Thoracic aorta (tissue), 2 donors: ENCODE measurements at places on chromosomes 2 and 18.
A peak's percentile ranks its signal among the peaks of the same experiment; 100 is the strongest.

DNA sequence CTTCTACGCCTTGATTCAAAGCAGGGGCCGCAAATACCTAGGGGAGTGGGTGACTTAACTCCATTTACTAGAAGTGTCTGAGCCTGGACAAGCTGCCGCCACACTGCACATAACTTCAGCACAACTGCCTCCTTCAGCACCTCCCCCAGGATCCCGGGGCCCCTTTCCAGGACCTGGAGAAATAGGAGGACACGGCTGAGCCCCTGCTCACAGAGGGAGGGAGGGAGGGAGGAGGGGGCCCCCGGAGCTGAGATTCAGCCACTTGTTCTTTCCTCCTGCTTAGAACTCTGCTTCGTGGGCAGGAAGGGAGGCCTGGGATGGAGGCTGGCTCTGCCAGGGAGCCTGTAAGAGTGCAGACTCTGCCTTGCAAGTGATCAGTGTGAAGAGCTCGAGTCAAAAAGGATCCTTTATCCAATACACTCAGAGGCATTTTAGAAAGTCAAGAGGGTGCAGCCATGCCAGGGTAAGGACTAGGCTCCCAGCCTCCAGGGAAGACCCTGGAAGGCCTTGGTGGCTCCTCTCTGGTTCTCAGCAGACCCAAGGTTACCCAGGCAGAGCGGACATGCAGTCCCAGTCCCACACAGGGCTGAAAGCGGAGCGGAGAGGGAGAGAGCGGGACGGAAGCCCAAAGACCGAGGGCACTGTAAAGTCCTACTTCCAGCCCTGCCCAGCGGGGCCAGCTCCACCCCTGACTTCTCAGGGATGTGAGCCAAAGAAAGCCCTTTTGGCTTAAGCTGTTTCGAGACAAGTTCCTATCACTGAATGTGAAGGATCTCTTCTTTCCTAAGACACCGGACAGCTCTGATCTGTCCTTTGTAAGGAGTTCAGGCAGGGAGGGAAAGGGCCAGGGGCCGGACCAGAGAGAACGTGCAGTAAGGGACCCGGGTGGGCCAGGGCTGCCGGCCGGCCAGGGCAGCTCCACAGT is 8.6 kb upstream of the ARMC9 start:
- DNase-seq: peak; percentile 52

GRCh38 chr2:159557437-159558034 is 58.8 kb downstream of the BAZ2B start:
- DNase-seq: no peak

GRCh38 chr18:9765501-9765900 is 57.4 kb downstream of the RAB31 start:
- no peak for DNase-seq

DNA sequence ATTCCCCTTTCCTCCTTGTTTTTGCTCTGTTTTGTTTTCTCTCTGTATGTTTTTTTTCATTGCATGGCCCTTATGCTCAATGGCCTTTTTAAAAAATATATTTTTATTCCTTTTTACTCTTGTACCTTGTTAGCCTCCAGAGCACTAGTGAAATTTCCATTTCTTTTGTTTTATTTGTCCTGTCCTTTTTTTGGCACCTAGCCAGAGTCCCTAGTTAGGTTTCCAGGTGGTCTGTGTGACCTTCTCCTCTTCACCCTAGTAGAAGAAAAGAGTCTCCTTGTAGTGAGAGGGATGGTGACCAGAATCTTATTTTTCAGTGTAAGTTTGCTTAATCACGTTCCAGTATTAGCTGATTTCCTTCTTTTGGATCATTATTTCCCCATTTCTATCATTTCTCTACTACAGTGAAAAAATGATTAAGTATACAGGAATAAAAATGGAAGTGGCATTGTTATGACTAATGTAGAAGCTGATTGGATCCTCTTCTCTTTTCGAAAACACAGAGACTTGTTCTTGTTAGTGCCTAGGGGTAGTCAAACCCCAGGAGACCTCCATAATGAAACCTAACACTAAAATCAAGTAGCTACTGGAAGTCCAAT is 65.9 kb downstream of the NBEAL1 start:
- DNase-seq: no peak

DNA sequence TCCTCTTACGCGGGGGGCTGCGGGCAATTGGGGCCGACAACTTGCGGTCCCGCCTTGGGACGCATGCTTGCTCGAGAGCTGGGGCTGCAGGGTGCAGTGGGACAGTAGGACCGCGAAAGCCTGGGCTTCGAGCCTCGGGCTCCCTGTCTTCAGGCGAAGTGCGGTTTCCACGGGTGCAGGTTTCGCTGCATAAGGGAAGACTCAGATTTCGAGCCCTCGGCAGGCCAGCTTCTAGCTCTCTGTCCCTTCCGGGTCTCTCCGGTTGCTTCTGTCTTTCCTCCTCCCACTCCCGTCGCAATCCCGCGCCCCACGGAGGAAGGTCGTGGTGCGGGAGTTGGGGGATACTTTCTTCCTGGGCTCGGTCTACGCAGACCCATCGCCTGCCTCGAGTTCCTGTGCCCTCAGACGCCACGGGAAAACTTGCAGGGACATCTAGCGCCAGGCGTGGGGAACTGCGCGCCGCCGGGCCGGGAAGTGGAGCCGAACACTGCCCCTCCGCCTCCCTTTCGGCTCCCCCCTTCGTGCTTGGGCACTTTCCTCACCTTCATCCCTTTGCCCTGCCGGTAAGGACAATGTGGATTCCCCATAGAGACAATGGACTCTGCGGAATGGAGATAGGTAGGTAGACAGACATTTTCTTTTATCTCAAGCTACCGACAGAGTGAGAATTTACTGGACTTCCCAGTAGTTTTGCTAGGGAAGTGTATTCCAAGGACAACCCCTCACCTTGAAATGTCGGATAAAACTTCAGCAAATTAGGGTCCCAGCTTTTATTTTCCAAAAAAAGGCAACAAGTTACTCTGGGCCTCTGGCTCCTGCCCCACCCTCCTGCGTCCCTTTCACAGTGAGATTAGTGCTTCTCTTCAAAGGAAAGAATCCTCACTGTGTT is 4.2 kb upstream of the HOXD13 start:
- no peak for DNase-seq

- DNase-seq: no peak
Measured at GRCh38 chr2:104703669-104704068, 150.2 kb upstream of the POU3F3 start.

DNA sequence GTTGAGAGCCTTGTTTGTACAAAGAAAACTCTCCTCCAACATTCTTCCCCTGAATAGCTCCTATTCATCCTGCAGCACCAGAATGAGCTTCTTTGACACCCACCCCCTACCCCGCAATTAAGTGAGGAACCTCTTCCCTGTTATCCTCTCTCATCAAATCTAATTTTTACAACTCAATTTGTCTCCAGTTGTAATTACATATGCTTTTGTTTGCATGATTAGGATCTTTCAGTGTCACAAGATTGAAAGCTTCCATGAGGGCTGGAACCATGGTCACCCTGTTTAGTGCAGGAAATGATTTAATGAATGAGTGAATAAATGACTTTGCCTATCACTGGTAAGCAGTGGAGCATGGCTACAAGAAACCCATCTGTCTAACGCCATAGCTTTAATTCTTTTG is 334.6 kb upstream of the KLHL29 start:
- DNase-seq: no peak

DNA sequence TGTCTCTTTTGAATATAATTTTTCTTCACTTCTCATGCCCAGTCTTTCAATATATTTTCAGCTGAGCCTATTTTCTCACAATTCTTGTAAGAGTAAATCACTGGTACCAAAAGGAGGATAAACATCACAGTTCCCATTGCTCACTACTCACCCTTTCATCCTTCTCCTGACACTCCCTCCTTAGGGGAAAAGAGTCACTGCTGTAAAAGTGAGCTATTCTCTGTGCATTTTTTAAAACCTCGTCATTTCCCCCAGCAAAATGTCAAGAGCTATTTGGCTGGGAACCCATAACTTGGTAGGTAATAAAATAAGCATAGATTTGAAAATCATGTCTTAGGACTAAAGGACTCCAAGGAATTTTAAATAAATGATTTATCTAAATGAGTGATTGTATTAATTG is 340.1 kb upstream of the GYPC start:
- no peak for DNase-seq
